GM19239 (cell line): ENCODE measurements at places on chromosomes 7 and 10.

DNA sequence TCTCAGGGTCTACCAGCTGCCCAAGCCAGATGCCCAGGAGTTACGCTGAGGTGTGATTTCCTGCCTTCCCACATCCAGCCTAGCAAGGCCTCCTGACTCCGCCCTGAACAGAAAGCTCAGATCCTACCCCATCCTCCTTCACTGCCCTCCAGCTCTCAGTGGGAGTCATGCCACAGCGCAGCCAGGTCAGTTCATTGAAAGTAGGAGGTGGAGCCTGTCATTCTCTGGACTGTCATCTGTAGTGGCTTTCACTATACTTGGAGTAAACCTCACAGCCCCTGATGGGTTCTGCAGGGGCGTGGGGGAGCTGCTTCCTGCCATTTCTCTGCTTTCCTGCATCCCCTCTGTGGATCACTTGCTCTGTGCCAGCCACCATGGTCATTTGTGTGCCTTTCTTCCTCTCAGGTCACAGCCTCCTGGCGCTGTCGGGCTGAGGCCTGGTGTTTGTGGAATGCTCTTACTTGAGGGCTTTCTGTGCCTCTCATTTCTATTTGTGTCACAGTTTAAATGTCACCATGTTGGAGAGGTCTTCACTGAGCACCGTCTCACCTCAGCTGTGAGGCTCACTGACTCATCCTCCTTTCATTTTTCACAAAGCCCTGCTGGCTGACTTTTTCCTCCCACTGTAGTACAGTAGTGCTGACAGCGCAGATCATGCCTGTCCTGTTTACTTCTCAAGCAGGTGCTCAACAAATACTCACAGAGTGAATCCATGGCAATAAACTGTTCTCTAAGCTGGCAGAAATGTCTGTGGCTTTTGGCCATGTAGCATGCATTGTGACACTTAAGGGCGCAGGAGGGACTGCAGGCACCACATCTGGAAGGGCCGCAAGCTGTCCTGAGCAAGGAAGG is 61.0 kb upstream of the TMEM248 start:
- no peak for DNase-seq

DNA sequence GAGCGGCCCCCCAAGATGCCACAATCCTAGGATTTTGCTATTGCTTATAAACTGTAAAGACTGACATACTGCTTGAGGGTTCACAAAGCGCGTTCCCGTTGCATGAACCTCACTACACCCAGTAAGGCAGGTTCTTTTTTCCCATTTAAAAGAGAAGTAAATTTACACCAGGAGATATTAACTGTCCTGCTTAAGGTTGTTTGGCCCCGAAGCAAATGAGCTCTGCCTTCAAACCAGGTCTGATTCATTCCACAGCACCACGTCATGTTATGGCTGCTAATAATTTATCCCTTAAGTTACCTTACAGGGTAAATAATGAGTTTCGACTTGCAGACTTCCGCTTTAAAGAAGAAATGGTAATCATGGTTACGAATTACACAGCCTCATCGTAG is 559 bp upstream of the FKBP14 start:
- no peak for DNase-seq

DNA sequence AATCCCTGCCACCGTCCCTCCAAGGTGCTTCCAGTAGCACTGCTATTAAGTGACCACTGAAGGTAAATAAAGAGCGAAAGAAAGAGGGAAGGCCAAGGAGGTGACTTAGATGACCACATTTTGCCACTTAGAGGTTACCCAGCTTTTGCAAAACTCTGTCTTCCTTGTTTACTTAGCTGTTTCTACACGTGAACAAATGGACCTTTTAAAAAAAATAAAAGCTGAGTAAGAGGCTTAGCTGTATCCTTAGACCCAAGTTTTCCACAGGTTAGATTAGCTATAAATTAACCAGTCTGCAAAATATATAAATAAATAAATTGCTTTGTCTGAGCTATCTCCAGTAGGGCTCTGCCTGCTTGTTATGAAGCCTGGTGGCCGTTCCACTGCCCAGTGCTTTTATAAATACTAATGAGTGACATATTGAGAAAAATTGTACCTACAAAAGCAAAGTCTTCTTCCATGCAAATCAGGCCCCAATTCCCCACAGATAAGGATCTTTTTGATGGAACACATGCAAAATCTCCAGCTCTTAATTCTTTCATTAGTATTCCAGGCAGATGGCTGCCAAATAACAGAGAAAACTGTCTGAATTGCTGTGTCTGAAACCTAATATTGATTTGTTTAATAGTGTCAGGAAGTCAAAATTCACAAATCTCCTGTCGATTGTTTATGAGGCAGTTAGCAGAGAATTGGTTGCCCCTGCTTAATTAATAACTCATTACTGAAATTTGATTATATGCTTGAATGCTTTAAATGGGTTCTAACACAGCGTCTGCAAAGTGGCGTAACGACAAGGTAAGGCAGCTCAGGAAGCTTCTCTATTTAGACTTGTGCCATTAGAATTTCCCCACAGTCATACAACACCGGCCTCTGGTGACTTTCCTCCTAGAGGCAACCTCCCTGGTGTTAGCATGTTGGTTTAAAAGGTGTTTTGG is 176.7 kb downstream of the EMX2 start:
- DNase-seq = no peak

- DNase-seq = no peak
These were observed 9.3 kb downstream of the CRYGN start for GRCh38 chr7:151430391-151431205.

- no peak for DNase-seq
These were observed 504.4 kb downstream of the TCERG1L start for GRCh38 chr10:130807096-130807495.

DNA sequence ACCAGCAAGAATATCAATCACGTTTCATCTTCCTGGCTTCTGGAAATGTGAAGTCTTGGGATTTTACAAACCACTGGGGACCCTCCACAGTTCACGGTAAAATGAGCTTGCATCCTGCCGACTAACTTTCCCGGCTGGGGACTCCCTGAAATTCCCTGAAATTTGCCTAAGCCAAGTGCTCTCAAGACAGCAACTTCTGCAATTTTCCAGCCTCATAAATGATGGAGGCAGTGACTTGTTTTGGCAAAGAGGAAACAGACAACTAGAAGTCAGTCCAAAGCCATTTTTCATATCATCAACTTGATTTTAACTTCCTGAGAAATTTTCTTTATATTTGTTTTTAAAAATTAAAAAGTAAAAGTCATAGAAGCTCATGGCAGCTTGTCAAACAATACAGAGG is 212.3 kb downstream of the FANK1 start:
- DNase-seq = no peak

GRCh38 chr10:5549462-5550249 is 24.9 kb downstream of the CALML3 start:
- DNase-seq = no peak

DNA sequence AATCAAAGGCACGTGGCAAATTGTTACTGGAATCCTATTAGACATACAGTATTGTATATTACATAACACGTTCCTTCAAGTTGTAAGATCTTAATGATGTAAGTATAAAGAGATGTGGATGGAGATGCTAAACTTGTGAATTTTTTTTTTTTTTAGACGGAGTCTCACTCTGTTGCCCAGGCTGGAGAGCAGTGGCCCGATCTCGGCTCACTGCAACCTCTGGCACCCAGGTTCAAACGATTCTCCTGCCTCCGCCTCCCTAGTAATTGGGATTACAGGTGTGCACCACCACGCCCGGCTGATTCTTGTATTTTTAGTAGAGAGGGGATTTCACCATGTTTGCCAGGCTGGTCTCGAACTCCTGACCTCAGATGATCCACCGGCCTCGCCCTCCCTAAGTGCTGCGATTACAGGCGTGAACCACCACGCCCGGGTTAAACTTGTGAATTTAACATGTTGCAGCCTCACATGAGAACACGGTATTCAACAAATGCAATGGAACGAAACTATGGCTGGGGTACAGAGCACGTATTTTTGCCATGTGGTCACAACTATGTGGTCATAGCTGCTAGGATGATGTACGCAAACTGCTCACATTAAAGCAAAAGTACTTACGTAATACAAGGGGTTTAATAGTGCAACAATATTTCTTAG is 818 bp upstream of the SUPV3L1 start:
- DNase-seq = peak; percentile 6

GRCh38 chr7:151736403-151736909 is 140.5 kb downstream of the PRKAG2 start:
- DNase-seq = no peak
